ENCODE measurements at places on chromosomes 3 and 15.

- no peak for DNase-seq
Observed at GRCh38 chr3:42839616-42840015, 30.4 kb downstream of the ACKR2 start.

DNA sequence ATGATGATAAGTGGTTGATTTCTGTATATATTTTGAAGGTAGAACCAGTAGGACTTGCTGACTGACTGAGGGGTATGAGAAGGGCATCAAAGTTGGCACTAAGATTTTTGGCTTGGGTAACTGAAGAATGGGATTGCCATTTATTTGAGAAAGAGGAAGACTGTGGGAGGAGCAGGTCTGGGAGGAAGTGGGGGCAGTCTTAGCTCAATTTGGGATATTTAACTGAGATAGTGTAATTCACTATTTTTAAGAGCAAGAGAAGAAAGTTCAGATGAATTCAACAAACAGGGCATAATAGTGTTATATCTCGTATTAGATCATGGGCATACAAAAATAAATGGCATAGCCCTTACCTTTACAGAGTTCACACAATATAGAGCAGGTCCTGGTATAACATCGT, 1.7 kb downstream of the BUB1B start:
- DNase-seq = no peak

DNA sequence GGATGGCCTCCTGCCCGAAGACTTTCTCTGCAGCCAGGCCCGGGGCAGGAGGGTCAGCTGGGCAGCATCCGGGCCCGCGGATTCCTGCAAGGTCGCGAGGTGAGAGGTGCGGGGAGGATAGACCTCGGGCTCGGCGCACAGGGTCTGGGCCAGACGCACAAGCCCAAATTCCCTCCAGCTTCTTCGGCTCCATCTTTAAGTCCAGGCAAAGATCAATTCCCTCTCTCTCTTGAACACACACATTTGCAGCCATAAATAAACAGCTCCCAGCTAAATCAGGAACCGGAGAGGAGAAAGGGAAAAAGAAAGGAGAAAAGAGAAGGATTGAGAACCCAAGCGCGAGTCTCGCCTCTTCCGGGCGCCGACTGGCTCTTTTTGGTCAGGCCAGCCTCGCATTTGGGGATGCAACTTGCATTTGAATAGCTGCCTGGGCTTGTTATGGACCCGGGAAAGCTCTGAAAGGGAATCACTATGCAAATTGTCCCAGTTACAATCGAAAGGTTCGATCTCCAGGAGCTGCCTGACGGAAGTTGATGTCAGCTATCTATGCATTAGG, 14.5 kb upstream of the ONECUT1 start:
- no peak for DNase-seq

GRCh38 chr15:62802612-62803011, 239.9 kb upstream of the TPM1 start:
- no peak for DNase-seq

DNA sequence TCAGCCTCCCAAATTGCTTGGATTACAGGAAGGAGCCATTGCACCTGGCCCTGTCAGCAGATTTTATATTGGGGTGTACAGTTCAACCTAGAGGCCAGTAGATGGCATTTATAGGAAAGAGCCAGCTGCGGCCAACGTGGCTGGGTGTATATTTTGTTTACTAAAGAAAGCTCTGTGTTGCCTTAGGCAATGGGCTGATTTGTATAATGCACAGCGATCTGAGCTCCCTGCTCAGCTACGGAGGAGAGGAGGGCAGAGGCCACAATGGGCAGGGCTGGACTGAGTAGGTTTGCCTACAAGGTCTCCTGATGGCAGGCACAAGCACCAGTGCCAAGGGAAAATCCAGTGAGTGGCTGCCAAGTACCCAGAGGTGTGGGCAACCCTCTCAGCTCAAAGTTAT, 282.4 kb downstream of the ARPP21 start:
- no peak for DNase-seq

GRCh38 chr3:187958432-187959003, 195.4 kb upstream of the LPP start:
- DNase-seq = no peak

All from stimulated activated CD8-positive, alpha-beta memory T cell treated with anti-CD3 and anti-CD28 coated beads, Interleukin-15, amount 100 ng/mL, for 48 hours (primary cell).